ENCODE measurements at places on chromosomes 13 and 19. TPM values are rescaled to one million over a fixed set of nuclear protein-coding genes. Genes with fewer than 3 reads are reported as not detected.

Gene C19orf44
- 8.8 TPM for total RNA-seq

Gene DENND1C
- total RNA-seq, result 0.51 TPM

Gene NCR1
- total RNA-seq, result not detected

GRCh38 chr13:66612983-66613382 lies 617.2 kb downstream of the PCDH9 start:
- DNase-seq, result no peak

DNA sequence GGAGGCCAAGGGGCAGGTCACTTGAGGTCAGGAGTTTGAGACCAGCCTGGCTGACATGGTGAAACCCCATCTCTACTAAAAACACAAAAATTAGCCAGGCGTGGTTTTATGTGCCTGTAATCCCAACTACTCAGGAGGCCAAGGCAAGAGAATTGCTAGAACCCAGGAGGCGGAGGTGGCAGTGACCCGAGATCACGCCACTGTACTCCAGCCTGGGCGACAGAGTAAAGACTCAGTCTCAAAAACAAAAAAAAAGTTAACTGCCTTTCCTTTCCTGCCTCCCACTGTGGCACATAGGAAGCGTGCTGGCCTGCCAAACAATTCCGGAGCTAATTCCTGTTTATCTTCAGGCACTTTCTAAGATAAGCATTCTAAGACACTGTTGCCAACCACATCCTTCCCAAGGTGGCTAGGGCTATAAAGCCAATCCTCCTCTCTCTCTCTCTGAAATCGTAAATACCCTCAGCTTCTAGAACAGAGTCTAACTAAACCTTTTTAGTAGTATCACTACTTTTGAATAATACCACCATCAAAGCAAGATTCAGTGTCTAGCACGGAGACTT lies 21.6 kb downstream of the SLC25A30 start:
- no peak for DNase-seq

DNA sequence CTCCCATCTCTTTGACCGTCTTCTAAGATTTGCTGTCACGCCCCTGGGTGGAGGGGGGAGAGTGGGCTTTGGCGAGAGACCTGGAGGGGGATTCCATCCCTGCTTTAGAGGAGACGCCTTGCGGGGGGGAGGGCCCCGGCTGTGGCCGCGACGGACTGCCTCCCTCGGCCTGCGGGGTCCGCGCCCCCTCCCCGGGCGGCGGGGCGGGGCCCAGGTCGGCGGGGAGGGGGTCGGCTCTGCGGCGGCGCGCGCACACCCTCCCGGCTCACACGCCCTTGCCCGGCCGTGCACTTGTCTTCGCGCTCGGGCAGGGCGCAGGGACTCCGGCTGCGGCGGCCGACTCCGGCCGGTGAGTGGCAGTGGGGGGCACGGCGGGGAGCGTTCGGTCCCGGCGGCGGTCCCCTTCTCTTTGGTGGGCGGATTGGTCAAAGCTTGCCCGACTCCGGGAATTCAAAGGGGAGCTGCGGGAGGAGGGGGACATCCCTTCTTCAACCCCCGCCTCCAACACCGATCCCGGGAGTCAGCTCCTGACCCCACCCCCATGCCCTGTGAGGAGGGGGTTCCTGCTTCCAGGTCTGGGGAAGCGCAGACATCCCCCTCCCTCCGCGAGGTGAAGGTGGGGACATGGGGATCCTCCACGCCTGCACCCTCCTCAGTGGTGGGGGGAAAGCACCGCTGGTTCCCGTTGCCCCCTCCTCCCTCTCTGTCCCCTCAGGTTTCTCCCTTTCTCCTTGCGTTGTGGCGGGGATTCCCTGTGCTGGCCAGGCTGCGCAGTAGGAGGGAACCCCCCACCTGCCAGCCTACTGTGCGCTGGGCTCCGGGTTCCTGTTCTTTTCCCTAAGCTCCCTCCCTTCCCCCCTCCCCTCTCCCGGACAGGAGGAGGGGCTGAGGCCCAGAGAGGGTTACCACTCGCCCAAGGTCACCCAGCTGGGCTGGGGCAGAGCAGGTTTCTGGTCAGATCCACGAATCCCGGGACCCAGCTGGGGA lies 14.6 kb upstream of the KCNN1 start:
- DNase-seq, result no peak

Data from tongue (tissue), 3 donors.